ENCODE measurements at places on chromosomes 7 and 10.

DNA sequence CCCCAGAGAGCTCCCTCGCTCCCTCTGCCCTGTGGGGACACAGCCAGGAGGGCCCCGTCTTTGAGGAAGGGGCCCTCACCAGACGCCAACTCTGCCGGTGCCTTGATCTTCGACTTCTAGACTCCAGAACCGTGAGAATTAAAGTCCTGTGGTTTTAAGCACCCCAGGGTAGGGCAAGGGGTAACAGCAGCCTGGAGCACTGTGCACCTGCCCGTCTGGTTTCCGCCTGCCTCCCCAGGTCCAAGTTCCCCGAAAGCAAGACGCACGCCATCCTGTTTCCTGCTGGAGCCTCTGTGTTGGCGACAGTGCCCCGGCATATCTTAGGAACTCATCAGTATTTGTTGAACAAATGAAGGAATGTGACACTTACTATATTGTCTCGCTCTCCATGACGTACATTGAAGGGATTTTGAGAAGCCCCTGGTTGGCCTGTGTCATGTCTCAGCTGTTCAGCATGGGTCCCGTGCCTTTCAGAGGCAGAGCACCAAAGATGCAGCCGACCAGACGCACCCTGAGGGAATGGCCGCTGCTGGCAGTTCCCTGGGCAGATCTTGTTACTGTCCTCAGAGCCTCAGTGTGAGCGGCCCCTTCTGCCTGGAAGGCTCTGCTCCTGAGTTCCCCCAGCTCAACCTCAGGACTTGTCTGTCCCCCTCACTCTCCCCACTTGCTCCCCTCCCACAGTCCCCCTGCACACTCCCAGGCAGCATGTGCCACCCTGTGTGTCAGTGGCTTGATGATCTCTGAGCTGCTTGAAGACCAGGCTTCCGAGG, 226.2 kb downstream of the TCERG1L start:
- no peak for DNase-seq

- DNase-seq, result no peak
Measured at GRCh38 chr10:97412891-97413304, 11.8 kb upstream of the RRP12 start.

DNA sequence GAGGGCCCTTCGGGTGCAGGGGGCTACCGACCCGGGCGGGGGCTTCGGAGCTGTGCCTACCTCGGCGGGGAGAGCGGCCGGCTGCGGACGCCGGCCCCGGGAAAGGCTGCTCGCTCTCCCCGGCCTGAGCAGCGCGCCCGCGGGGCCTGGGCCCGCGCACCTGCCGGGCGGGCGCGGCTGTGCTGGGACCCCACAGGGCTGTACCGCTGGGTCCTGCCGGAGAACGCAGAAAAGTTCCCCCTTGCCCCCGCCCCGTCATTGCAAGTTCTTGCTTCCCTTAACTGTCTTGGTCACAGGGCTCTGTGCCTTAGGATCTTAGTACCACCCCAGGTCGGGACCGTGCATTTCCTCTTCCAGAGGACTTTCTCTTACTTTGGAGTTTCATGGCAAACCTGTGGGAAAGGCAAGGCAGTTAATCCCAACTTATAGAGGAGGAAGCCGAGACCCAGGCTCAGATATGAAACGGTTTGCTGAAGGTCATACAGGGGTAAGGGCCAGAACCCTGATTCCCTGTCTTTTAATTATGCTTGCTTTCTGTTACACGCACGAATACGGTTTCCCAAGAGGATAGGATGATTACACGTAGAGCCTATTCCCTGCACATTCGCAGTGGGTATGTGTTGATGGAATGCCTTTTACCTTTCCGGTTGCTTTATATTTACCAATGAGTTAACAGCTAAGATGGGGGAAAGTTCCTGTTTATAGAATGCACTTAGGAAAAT, 652 bp downstream of the PCGF5 start:
- peak; percentile 54 for DNase-seq

DNA sequence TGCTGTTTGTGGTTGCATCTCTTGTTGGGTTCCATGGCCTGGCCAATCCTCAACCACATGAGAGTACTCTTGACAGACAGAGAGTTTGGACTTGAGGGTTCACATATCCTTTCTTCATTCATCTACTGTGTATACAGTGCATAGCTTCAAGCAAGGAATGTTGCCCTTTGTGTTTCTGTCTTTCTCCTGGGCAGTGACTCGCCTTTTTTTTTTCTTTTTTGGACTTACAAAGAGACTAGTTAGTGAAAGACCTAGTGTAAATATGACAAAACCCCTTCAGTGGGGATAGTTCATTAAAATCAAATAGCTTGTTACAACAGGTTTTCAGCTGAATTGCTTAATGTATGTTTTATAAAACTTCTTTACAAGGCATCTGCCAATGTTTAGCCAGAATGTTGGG, 290.2 kb downstream of the FGFR2 start:
- no peak for DNase-seq

DNA sequence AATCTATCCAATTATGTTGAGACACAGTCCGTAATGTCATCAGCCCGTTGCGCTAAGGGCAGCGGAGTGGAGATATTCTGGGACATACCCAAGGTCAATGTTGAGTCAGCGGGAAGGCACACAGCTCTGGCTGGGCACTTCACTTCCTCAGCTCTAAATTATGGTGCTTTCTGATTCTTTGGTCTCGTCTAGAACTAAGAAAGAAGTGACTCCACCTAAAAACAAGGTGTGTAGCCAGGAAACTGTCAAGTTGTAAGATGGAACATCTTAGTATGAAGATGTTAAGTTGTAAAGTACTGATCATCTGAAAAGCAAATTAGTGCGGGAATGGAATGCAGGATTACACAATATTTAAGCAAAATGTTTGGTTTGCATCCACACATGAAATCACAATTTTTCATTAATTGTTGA, 43.1 kb downstream of the BAIAP2L1 start:
- DNase-seq, result peak; percentile 33

DNA sequence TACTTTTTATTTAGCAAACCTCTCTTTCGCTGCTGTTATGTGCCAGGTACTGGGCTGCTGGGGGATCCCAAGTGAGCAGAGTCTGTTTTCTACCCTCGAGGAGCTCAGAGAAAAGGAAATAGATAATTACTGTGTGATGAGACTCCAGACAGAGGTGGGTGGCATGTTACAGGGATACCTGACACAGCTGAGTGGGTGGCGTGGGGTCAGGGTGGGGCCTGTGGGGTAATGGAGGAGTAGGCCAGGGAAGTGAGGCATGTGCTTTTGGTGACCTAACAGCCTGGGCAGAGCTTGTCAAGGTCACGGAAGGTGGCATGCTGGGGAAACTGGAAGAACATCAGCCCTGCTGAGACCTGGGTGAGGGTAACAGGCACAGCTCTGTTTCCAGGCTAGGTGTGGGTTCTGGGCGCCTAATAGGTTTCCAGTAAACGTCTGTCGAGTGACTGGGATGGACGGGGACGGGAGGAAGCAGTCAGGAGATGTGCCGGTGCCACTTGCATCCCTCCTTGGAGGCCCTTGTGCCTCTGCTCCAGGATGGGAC, 36.5 kb upstream of the MMD2 start:
- DNase-seq, result no peak

- peak; percentile 1 for DNase-seq
Measured at GRCh38 chr10:100972904-100973535, 3.7 kb downstream of the SEMA4G start.

DNA sequence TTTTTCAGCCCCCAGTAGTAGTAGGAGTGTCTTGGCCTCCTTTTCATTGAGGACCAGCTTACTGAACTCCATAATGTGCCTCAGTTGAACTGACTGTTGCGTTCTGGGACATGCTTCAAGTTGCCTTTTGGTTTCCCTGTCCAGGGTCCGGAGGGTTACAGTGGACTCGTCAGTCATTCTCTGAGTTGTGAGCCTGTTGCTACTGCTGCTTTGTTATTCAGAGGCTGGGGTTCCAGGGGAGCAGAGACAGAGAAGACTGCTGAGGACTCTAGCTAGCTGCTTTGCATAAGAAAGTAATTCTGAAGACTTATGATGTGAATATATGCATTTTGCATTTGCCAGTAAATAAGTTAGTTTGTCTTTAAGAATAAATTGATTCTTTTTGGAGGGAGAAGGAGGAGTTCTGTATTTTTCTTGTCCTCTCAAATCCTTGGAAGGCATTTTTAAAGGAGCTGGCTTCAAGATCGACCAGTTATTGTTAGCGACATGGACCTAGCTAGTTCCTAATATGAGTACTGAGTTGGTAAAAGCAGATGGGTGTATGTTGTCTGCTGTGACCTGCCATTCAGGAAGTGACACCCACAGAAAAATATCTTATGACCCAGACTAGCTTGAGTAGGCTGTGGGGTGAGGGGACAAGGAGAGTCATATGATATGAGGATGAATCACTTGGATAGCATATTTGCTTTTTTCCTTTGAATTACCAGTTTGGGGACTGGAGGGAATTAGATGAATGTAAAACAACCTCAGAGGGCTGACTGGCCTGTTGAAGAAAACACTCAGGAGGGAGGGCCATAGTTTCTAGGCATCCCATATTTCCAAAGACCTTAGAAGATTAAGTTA, 8.3 kb downstream of the PI4K2A start:
- peak; percentile 78 for DNase-seq

DNA sequence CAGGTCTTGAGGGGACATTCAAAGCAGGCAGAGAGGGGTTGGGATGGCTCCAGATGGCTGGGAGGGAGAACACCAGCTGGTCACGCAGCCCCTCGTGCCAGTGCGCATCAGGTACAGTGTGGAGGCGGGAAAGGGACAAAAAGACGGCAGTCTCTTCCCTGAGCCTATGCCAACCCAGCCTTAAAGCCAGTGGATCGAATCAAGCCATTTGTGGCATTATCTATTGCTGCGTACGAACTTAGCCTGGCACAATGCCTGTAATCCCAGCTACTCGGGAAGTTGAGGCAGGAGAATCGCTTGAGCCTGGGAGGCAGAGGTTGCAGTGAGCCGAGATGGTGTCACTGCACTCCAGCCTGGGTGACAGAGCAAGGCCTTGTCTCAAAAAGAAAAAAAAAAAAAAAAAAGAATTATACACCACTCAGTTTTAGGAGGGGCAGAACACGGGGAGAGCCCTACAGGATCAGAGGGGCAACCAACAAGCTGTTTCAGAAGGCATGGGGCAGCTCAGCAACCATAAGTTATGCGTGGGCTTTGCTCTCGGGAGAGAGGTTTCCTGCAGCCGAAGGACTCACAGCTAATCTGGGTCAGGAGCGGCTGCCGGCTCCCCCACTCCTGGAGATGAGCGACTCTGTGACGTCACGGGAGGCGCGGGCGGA, 356 bp upstream of the NDUFB2 start:
- peak; percentile 97 for DNase-seq

DNA sequence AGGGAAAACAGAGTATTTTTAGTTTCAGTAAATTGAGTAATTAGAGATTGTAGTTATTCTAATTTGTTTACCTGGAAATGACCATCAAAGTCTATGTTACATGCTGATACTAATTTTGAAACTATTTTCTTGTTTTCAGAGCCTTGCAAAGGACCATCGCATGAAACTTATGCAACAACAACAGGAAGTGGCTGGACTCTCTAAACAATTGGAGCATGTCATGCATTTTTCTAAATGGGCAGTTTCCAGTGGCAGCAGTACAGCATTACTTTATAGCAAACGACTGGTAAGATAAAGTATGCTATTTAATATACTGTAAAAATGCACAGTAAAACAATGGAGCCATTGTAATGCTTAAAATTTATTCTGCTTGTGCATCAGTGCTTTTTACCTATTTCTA, 78.5 kb downstream of the TRIM24 start:
- DNase-seq, result peak; percentile 56

GRCh38 chr7:26964156-26964808, 99.9 kb upstream of the SKAP2 start:
- no peak for DNase-seq

GRCh38 chr7:157005456-157006204, 4.8 kb downstream of the MNX1 start:
- DNase-seq, result no peak

- no peak for DNase-seq
Measured at GRCh38 chr10:73786512-73786885, 1.1 kb downstream of the ZSWIM8 start.

- DNase-seq, result no peak
Measured at GRCh38 chr10:2885288-2886278, 181.8 kb upstream of the PFKP start.

DNA sequence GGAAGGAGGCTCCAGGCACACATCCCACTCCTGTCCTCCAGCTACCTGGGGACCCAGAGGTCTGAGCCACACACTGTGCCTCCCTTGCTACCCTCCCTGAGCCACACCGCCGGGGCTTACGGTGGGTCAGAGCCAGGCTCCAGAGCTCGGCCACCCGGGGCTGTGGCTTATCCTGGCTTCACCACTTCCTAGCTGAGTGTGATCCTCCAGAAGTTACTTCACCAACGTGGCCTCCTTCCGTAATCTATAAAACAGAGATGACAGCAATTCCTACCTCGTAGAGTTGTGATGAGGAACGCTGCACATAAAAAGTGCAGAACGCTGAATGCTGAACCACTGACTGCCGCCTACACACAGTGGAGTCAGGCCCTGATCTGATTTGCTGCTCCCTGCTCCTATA, 285.0 kb downstream of the PRPF18 start:
- no peak for DNase-seq
